ENCODE measurements at places on chromosomes 3 and 15.

DNA sequence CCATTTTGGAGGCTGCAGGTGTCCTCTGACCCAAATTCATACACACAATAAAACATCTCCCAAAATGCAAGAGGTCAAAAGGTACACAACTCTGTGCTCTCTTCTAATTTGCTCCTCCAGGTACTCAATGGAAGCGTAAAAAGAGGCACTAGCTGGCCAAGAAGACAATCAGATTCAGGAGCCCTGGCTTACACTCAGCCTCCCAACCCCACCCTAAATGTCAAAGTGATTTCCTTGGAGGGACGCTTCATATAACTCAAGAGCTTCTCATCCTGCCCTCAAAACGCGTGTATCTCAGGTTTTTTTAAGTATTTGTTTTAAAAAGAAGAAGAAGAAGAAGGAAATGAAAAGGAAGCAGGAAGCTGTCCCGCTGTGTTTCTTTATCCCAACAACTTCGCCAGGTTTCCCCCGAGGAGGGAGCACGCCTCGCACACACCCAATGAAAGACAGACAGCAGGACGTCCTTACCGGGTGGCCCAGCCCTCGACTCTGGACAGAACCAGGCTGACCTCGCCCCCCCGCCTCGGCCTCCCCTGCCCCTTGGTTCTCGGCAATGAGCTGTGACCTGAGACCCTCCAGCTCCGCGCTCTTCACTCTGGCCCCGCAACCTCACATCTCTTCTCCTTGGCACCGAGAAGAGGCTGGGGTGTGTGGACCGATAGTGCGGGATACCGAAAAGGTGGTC, 620.7 kb upstream of the ZNF385D start:
- no peak for DNase-seq

DNA sequence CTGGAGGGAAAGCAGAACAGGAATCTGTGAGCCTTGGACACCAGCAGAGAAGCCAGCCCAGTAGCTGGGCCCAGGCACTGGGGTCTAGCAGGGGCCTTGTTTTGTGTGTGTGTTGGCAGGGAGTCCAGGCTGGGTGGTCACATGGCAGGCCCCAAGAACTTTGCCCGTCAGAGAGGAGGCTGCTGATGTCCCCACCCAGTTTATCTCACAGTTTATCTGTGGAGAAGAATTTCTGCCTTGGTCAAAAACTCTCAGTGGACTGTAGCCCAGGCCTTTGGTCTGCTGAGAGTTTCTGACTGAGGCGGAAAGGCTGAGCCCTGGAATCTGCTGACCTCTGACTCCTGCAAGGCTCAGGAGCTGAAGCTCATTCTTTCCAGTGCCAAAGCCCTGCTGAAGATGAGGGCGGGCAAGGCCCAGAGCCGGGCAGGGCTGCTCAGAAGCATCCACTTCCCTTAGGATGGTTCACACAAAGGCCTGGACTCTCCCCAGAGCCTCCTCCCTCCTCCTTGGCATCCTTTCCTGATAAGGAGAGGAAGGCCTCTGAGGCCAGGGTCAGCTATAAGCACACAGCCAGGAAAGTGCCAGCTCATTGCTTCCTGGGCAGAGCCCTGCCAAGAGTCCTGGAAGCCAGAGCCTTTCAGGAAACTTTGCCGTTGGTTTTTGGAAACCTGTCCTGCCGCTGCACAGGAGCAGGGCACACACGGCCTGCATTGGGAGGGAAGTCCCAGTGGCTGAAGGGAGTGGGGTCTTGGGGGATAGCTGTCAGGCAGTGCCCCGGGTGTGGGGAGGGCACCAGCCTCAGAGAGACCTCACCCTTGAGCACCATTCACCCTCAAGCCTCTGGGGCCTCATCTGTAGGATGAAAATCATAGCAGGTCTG, 37.2 kb upstream of the SLCO2A1 start:
- DNase-seq, result no peak

GRCh38 chr3:111676211-111677006, 81.3 kb upstream of the ZBED2 start:
- DNase-seq, result no peak

DNA sequence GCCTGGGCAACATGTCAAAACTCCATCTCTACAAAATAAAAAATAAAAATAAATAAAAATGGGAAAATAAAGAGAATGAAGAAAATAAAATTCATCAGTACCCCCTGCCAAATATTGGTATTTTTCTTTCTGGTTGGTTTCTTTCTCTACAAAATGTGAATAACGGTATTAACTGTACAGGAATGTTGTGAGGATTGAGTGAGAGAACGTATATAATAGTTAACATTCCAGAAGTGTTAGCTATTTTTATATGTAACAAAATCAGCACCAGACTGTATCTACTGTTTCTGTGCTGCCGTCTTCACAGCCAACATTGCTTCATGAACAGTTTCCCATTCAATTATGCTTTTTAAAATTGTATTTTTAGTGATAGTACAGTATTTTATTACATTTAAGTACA, 25.5 kb upstream of the RNU6-1 start:
- DNase-seq, result no peak

- DNase-seq, result no peak
Measured at GRCh38 chr3:115720983-115721382, 97.7 kb downstream of the GAP43 start.

GRCh38 chr3:16216373-16216935, 42.0 kb downstream of the GALNT15 start:
- DNase-seq, result no peak

- DNase-seq, result no peak
Measured at GRCh38 chr3:47669026-47669749, 90.5 kb upstream of the CSPG5 start.

DNA sequence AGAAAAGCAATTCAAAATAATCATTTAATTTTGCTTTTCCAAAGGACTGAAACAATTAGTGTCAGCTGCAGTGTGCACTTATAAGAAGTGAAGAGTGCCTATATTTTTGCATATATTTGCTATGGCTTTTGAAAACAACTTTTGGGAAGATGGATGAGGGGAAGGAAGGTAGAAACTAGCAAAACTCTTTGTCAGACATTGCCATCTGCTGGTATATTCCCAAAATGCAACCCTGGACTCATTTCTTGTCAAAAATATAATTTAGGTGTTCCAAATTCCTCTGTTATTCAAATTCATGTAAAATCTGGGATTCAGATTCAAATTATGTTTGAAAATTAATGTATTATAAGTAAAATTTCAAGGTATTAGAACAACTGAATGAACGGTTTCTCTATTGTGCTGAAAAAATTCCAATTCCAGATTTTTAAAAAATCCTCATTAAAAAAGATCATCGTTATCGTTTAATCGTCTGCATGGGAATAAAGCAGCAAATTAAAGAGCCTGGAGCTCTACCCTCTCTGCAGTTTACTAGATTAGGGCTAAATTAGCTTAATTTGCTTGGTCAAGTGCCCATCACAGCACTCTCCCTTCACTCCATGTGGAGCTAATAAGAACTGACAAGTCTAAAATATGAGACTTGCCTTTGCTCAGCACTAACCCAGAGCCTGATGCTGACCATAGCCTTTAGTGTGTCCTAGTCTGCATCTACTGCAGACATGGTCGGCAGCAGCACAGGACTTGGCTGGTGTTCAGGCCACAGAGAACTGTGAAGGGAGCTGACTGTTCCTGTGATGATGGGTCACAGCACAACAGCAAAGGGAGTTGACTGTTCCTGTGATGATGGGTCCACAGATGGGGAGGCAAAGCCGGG, 67.9 kb upstream of the MITF start:
- no peak for DNase-seq

All from stimulated activated CD4-positive, alpha-beta T cell treated with anti-CD3 and anti-CD28 coated beads, Interleukin-4, amount 100 ng/mL, for 48 hours (primary cell).